OCI-M1 (cell line): ENCODE measurements at places on chromosomes 6 and 20.

GRCh38 chr6:149137594-149137993 is 179.9 kb upstream of the TAB2 start:
- no peak for DNase-seq

DNA sequence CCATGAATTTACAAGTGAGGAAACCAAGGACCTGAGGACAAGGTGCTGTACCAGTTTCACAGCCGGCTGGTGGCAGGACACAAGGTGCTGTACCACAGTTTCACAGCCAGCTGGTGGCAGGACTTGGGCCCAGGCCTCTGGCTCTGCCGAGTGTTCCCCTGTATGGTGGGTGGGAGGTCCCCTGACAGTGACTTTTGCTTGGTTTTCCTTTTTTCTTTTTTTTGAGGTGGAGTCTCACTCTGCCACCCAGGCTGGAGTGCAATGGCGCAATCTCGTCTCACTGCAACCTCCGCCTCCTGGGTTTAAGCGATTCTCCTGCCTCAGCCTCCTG is 212.4 kb downstream of the LY86 start:
- no peak for DNase-seq

DNA sequence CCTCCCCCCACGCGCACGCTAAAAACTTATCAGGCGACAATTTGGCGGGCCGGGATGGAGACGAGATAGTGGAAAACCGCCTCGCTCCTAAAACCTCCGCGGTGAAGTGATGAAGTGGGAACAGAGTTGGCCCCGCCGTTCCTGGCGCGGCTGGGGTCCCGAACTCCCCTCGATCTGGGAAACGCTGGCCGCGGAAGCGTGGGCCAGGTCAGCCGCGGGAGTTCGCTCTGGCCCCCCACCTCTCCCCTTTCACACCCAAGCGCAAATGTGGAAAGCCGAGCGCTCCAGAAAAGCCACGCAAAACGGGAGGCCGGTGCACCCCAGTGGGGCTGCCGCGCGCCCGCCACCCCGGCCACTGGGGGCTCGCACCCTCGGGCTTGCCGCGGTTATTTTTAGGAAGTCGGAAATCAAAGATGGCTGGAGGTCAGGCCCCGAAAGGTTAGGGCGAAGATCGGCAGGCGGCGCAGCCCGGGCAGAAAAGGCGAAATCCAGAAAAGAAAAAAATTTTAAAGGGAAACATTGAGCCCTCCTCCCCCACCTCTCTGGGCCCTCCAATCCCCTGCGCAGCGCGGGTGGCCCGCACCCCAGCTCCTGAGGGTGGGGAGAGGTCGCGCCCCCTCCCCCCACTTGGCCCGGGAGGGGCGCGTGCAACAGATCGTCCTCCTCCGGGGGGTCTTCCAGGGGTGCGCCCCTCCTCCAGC is 1.0 kb downstream of the SALL4 start:
- no peak for DNase-seq

- DNase-seq: peak; percentile 62
Measured at GRCh38 chr6:138517635-138518034, 18.3 kb upstream of the NHSL1 start.

GRCh38 chr20:19761326-19761725 is 3.3 kb downstream of the RIN2 start:
- no peak for DNase-seq

DNA sequence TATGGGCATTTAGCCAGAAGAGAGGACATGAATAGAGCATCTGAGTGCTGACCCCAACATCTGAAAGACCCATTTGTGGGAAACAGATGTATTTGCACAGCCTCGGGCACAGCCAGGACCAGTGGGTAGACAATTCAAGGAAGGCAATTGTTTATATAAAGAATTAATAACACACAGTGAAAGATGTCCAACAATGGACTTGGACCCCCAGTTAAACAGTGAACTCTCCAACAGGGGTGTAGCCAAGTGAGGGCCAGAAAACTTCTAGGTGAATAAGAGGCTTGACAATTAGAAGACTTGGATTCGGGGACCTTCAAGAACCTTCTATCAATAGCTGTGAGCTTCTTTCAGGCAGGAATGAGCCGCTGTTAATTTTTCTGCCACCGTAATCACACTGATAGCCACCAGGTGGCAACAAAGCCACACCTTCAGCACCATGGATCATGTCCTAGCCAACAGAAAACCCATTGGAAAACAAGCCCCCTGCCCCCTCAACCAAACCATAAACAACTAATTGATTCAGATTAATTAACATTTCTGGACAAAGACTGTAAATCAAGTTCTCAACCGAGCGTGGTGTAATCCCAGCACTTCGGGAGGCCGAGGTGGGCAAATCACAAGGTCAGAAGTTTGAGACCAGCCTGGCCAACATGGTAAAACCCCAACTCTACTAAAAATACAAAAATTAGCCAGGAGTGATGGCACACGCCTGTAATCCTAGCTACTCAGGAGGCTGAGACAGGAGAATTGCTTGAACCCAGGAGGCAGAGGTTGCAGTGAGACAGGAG is 8.8 kb upstream of the SRSF6 start:
- peak; percentile 74 for DNase-seq

GRCh38 chr6:33599413-33599938 is 19.4 kb upstream of the BAK1 start:
- DNase-seq: no peak

DNA sequence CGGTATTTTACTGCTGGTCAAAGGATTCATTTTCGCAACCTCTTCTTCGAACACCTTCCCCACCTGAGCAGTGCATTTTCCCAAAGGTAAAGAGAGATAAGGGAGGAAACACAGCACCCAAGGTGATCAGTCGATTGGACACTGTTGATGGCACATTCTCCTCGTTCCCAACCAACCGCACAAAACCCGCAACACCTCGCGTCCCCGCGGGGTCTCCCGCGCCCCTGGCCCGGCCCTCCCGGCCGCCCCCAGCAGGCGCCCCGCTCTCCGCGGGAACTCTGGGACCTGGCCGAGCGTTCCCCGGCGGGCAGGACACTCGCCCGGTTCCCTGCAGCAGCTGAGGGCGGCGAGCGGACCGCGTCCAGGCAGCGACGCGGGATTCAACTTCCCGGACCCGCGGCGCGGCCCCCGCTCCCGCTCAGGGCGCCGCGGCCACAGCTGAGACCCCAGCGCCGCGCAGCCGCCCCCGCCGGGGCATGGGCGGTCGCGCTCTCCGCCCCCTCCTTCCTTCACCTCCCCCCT is 506 bp downstream of the RGS17 start:
- no peak for DNase-seq

- no peak for DNase-seq
Measured at GRCh38 chr6:54083287-54083686, 28.0 kb upstream of the MLIP start.

GRCh38 chr6:111586554-111586953 is 19.1 kb downstream of the TRAF3IP2 start:
- no peak for DNase-seq

- DNase-seq: peak; percentile 97
Measured at GRCh38 chr6:30682143-30683117, 4.0 kb downstream of the PPP1R18 start.

DNA sequence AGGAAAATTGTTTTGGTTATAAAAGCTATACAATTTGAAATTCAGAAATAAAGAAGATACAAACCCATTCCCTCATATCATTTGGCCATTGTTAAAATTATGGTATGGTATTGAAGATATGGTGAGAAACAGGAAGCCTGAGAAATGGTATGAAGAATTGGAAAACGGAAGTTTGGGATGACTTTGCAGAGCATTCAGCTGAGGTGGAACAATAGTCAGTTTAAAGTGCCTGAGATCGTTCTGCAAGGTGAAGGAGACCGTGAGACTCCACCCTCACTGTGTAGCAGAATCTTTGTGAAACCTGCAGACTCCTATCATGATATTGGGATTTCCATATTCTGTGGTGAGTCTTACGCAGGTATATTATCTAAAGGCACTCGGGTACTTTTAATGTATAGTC is 97.3 kb downstream of the ADGRB3 start:
- DNase-seq: peak; percentile 80

DNA sequence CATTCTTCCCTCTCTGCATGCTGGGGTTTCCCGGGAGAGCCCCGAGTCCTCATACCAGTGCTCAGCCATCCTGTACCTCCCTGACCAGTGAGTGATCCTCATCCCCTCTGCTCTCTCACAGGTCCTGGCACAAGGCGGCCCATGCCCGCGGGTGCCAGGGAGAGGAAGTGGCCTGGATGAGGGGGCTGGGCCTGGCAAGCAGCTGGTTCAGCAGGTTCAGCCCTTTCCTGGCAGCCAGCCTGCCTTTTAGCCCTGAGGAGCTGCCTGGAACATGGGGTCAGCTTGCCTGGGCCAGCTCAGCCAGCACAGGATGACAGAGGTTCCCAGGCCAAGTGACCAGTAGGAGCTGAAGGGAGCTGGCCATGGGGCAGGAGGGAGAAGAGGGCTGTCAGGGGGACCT is 10.9 kb downstream of the MOCS1 start:
- DNase-seq: no peak

DNA sequence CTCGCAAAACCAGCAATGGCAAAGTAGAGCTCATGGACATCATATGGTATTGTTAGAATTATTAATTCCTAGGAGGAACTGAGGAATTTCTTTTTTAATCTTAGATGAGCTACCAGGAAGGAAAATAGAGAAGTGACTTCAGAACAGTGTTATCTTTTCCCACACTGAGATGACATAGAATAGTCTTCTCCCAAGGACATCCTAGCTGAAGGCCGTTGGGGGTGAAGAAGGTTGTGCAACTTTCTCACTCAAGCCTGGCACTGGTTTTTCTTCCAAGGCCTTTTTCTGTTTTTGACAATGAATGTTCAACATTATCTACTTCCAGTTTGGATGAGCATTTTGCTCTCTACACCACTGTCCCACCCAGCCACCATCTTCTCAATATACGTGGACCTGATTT is 35.8 kb upstream of the MAS1 start:
- peak; percentile 74 for DNase-seq

GRCh38 chr6:39386487-39386886 is 64.0 kb upstream of the KCNK16 start:
- DNase-seq: no peak

DNA sequence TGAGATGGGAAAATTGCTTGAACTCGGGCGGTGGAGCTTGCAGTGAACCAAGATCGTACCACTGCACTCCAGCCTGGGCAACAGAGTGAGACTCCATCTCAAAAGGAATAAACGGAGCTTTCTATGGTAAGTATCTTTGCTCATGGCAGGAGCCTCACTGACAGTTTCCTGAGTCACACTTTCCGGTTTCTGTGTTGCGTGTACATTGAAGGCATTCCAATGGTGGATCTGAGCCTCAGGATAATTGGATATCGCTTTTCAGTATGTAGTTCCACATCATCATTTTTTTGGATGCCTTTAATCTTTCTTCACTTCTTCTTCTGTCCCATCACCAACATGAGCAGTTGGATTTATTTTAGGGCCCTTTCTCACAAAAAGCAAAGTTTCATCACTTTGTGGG is 28.6 kb upstream of the GTSF1L start:
- DNase-seq: no peak

DNA sequence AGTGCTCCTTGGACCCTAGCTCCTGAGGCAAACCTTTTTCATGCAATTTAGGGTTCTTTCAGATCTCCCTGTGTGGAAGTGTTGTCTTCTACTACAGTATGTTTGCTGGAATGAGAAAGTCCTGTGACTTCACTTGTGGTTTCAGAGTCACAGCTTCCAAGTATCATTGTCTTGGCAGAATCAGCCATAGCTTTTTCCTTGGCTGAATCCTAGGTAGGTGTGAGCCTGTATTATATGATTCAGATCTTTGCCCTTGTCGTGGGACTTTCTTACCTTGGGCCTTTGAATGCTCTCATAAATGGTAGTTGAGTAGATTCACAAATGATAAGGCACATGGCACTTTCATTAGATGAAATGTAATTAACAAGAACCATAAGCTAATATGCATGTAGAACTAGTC is 16.5 kb downstream of the CARMIL1 start:
- DNase-seq: peak; percentile 18

DNA sequence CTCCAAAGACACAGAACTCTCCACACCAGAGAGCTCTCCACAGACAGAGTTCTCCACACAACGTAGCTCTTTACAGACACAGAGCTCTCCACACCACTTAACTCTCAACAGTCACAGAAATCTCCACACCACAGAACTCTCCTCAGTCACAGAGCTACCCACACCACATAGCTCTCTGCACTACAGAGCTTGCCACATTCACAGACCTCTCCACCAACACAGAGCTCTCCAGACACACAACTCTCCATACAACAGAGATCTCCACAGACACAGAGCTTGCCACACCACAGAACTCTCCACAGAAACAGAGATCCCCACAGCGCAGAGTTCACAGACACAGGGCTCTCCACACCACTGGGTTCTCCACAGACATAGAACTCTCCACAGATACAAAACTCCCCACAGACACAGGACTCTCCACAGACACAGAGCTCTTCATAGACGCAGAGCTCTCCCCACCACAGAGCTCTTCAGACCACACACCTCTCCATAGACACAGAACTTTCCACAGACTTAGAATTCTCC is 52.5 kb downstream of the ERMARD start:
- DNase-seq: no peak

- DNase-seq: no peak
Measured at GRCh38 chr6:43860285-43860684, 90.3 kb downstream of the VEGFA start.

GRCh38 chr6:40359808-40360207 is 227.4 kb downstream of the LRFN2 start:
- no peak for DNase-seq

DNA sequence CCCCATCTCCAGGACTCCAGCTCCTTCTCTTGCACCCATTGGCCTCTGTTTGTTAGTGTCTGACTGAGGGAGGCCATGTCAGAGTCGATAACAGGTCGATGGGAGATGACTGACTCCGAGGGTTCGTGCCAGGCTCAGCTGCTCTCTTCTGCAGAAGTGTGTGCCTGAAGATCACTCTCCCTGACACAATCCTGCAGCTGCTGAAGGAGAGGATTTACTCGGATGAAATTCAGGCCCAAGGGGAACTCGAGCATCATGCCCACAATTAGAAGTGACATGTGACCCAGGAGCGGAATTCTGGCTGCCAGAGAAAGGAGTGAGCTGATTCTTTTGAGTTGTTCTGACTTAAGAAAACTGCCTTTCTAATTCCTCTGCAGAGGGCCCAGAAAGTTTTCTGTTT is 318.2 kb downstream of the MAFB start:
- DNase-seq: no peak

DNA sequence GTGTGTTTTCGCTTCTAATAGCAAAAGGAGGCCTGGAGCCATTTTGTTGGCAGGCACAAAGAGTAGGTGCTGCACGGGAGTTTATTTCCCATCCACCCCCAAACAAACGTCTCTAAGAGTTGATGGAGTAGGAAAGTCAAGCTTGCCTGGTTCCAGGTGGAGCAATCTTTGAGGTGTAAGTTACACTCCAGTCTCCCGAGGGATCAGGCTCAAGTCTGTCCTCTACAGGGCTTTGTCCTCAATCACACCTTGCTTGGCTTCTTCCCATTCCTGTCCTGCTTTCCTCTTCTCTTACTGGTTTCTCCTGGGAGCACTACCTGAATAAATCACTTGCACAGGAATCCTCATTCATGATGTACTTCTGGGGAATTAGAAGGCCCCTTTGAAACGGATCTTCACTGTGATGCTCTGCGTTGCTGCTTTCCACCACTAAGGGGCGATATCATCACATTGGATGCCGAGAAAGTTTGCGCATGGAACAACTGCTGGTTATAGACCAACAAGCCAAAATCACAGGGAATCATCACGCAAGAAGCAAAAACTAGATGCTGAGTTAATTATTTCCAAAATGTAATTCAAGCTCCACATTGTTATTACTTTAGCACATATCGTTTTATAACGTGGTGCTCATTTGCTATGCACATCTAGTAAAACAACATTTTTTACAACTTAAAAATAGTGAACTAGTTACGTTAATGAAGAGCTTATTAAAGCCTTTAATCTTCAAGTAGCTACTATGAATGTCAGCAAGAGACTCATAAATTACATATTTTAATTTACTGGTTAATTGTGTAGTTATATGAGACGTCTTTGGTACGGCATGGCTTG is 156.8 kb downstream of the DNAH8 start:
- peak; percentile 74 for DNase-seq
